Breast epithelium (tissue), 4 donors: ENCODE measurements at places on chromosomes 5 and 9. TPM values are rescaled to one million over a fixed set of nuclear protein-coding genes. Genes with fewer than 3 reads are reported as not detected.

The IL7R gene
- total RNA-seq = 16.7 TPM

DNA sequence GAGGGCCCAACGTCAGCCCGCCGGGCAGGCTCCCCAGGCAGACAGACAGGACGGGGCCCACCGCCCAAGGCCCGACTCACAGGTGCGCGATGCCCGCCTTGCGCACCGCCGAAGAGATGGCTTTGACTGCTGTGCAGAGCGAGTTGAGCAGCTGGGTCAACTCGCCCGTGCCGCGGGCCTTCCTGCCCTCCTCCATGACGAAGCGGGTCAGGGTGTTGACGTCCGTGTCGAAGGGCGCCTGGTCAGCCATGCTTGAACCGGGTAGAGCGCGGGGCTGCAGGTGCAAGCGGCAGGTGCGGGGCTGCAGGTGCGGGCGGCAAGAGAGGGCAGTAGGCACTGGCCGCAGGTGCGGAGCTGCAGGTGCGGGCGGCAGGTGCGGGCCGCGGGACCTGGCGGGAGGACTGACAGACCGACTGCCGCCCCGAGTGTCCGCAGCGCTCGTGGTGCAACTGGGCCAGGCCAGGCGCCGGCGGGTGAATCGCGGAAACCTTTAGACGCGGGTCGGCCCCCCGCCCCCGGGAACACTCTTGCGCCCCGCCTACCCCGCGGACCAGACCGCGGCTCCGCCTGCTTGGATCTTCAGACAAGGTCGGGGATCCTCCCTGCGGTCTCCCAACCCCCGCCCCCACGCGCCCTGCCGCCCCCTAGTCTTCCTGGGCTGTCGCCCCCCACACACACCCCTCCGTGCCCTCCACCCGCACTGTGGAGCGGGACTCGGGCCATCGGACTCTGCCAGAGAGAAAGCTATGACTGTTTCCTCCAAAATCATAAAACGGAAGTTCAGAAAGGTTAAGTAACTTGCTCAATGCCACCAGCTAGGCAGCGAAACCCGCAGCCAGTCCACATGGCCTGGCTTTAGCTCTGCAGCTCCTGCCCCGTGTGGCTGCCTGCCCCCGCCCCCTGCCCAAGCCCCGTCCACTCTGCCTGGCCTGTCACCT lies at the start of gene FBP1:
Gene FBP1 (minus strand): TSS at position 458 of the 938 bp plus-strand sequence. CDS start 208 bp downstream, at position 250.
- no peak for DNase-seq

DNA sequence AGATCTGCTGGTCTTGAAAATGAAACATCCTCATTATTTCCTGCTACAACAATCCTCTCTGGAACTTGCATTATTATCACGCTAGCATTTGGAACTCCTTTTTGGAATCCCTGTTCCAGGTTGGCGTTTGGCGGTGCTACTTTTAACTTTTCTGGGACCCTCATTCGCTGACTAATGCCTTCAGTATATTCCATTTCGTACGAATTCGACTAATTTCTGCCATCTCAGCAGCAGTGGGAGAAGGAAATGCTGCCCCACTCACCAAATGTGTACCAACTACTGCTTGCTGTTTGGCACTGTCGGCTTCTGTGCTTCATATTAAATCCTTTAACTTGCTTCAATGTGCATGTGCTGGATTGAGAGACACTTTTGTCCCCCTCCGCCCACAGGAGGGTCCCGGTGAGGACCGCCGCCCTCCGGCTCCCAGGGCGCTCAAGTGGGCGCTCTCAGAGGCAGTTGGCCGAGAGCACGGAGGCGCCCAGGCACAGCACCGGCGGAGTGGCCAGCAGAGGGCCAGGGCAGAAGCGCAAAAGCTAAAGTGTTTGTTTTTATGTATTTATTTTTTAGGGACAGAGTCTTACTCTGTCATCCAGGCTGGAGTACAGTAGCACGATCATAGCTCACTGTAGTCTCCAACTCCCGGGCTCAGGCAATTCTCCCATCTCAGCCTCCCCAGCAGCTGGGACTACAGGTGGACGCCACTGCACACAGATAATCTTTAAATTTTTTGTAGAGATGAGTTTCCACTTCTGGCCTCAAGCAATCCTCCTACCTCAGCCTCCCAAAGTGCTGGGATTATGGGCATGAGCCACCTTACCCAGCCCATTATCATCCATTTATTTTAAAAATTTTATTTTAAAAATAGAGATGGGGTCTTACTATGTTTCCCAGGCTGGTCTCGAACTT lies 11.9 kb downstream of the PDE6A start:
- DNase-seq = no peak

DNA sequence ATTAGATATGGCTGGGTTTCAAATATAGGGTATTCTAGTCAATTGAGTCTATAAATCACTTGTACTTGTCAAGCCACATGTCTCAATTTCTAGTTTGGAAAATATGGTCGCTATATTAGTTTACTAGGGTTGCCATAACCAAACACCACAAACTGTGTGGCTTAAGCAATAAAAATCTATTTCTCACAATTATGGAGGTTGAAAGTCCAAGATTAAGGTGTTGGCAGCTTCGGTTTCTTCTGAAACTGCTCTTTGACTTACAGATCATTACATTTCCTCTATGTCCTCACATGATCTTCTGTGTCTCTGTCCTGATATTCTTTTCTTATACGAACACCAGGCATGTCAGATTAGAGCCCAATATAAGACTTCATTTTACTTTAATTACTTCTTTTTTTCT lies 55.8 kb upstream of the BASP1 start:
- no peak for DNase-seq

- DNase-seq = peak; percentile 25
Observed at GRCh38 chr9:127136081-127136879, 13.8 kb upstream of the ANGPTL2 start.

The HRH2 gene
- total RNA-seq = 0.73 TPM

DNA sequence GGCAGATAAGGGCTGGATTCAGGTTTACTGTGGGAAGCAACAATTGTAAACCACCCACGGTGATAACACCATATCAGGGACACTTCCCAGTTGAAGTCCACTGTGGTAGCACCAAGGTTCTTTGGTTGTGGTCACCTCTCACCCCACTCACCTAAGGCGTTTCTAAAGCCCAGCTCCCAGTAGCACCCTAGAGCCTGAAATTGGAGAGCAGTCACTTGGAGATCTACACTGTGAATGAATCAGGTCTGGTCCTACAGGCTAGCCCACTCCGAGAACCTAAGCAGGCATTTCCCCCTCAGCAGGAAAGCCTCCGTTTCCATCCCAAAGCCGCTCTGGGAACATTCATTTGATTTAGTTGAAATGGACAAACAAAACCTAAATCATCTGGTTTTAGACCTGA lies 191.3 kb downstream of the TTC39B start:
- no peak for DNase-seq

GRCh38 chr5:95350631-95351030 lies 40.5 kb upstream of the FAM81B start:
- no peak for DNase-seq

DNA sequence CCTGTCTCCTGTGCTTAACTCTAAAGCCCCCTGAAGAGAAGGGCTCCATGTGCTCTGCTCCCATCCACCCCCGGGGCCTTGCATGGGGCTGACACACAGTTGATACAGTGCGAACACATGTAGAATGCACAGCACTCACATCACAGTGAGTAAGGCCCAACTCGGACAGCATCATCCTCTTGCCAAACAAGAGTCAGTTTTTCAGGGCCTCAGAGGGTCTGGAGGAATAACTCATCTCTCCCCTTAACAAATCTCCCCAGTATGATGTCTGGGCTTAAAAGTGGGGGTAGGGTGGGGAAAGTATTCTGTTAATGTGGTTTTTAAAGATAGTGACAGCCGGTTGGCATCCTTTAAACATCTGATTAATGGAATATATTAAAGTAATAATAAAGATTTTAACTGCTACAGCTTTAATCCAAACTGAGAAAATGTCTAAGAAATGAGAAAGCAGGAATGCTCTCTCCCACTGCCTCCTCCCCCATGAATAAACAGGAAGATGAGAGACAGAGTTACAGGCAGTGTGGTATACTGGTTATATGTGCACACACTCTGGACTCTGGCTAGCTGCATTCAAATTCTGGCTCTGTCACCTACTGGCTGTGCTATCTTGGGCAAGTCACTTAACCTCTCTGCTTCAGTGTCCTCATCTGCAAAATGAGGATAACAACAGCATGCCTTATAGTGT lies 22.5 kb downstream of the APBA1 start:
- DNase-seq = no peak

DNA sequence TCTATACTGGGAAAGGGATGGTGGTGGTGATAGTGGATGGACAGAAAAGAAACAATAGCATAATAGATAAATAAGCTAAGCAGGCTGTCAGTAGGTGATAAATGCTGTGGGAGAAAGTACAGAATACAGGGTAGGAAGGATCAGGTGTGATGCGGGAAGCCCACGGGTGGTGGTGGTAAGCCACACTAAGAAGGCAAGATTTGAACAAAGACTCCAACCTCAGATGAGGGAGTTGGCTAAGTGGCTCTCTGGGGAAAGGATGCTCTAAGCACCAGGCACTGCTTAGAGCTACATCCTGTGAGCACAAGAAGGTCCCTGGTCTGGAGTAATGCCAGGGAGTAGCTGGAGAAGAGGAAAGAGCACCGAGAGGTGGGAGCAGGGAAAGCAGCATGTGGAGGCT lies 151.6 kb upstream of the KLF9 start:
- no peak for DNase-seq

The ADAMTS12 gene
- total RNA-seq = 17.4 TPM

GRCh38 chr9:98240475-98240874 lies 15.0 kb downstream of the TBC1D2 start:
- DNase-seq = no peak

- DNase-seq = no peak
Observed at GRCh38 chr9:78280982-78281668, 15.8 kb upstream of the PSAT1 start.

DNA sequence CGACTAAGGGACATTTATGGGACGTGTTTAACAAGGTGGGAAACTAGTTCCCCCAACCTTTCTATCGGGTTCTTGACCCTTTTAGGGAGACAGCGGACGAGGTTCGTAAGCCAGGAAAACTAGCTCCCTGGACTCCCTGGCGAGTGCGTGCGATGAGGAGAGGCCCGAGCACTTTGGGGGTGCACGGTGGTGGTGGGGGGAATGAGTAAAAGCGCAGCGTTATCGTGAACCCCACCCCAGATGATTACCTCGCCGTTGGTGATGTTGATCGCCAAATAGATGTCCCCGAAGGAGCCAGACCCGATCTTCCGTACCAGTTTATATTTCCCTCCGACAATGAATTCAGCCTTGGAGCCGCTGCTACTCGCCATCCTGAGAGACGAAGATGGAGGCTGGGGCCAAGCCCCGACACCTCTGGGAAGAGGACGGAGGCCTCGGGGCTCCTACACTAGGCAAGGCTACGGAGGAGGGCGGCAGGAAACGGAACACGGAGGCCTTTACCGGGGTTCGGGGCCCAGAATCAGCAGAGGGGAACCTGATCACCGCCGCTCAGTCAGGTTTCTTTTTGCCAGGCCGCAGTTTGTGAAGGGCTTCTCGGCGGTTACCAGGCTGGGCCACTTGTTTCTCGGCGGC lies 529 bp downstream of the CSNK1A1 start:
- DNase-seq = no peak

GRCh38 chr9:105883847-105884246 lies 189.5 kb downstream of the TMEM38B start:
- DNase-seq = no peak
